ENCODE measurements at places on chromosomes 2 and 18. TPM values are rescaled to one million over a fixed set of nuclear protein-coding genes. Genes with fewer than 3 reads are reported as not detected.

The SGPP2 gene
- 34.4 TPM for total RNA-seq

The PROC gene
- not detected for total RNA-seq

The ANKRD12 gene
- 57.8 TPM for total RNA-seq

The GLI2 gene
- total RNA-seq, result 0.93 TPM

The LYG2 gene
- not detected for total RNA-seq

The TMEM247 gene
- not detected for total RNA-seq

Measured in heart right ventricle (tissue), 16 donors.